ENCODE measurements at places on chromosomes 13 and 19.

- DNase-seq, result peak; percentile 92
Observed at GRCh38 chr19:14369399-14370168, 11.7 kb upstream of the ADGRE5 start.

GRCh38 chr13:53847502-53847901, 818.9 kb downstream of the OLFM4 start:
- DNase-seq, result no peak

- DNase-seq, result peak; percentile 39
Observed at GRCh38 chr19:49911381-49912145, 14.9 kb upstream of the IL4I1 start.

DNA sequence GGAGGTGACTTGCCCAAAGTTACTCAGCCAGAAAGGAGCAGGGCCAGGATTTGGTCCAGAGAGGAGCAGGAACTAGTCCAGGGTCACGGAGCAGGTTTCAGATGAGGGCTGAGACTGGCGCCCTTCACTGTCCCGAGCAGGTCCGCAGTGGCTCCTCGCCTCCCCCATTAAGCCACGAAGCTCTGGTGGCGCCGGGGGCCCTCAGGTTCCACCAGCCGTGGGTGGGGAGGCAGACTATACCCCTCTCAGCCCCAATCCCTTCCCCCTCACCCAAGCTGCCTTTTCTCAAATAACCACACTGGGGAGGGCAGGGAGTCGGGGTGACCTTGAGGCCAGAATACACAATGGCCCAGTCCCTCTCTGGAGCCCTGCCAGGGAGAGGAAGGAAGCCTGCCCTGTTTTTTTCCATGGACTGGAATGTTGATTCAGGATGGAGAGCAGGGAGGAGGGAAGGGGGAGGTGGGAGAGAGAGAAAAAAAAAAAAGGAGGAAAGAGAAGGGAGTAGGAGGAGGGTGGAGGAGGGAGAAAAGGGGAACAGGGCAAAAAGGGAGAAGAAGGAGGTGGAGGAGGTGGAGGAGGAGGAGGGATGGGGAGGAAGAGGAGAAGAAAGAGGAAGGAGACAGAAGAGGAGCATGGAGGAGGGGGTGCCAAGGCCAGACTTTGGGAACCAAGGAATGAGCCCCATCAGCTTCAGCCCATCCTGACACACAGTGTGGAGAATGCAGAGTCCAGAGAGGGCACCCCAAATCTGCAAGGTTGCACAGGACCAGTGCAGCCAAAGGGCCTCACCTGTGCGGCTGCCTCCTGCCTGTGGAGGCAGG, 19.7 kb downstream of the CEACAM16 start:
- no peak for DNase-seq

- DNase-seq, result no peak
Observed at GRCh38 chr19:1901940-1902404, 3.2 kb upstream of the ADAT3 start.

GRCh38 chr19:2519482-2519881, 43.6 kb downstream of the GADD45B start:
- DNase-seq, result no peak

DNA sequence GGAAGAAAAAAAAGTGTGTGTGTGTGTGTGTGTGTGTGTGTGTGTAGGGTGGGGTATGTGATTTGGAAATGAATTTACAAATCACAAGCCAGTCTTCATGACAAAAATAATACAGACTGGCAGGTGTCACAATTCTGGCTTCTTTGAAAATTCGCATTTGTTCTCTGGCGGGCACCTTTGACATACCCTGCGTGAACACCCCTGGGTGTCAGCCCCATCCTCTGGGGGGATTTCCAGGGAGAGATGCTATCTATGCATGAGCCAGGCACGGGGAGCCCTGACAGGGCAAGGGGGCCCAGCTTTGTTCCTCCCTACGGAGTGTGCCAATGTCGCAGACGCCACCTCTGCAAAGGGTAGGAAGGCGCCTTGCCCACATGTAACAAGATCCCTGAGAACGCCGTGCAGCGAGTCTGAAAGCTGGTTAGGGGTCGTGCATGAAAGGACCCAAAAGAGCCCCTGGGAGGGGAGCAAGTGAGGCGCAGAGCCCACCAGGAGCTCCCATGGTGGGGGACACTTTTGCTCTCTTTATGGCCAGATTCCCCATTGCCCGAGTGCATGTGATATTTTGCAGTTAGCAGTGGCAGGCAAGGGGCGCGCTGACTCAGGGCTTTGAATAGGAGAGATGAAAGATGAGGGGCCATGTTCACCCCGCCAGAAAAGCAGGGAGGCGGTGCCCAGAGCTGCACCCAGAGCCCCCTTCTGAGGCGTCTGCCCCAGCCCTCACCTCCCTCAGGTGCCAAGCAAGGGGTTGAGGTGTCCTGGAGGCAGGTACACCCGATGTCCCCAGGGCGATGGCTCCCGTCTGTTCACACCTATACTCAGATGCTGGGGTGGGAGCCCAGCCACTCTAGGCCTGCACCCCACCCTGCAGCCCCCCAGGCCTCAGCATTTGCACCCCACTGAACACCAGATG, 45.3 kb downstream of the KLF2 start:
- DNase-seq, result peak; percentile 45

GRCh38 chr13:42899266-42899665, 92.8 kb downstream of the EPSTI1 start:
- no peak for DNase-seq

DNA sequence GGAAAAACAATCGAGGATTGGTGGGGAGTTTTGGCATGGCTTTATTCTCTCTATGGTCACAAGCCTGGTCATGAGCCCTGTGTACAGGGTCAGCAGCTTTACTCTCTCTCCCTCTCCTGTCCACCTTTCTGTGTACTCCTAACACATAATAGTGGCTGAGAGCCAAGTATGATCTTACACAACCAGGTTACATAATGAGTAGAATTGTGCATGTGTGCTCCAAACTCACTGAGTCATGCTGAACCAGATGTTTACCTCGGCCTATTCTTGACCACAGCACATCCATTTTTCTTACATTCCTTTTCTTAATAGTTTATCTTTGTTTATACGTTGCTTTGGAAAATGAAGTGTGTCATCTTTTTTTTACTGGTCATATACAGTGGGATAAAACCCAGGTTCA, 53.1 kb downstream of the ZNF254 start:
- no peak for DNase-seq

DNA sequence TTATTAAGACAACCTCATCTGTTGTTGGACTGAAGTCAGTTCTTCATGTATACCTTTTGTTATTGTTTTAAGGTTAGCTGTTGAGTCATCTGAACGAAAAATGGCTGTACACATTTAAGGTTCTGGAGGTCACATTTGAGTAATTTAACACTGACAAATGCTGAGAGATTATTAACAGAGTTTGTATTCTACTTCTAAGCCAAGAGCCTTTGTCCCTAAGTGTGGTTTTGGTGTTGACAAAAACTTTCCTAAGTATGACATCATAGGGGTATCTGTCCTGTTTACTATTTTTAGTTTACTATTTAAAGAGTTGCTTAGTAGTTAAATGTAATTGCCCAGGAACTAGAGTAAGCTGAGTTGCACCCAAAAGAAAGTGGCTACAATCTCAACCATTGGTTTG, 71.9 kb downstream of the CDK8 start:
- DNase-seq, result no peak

- no peak for DNase-seq
Observed at GRCh38 chr19:13989487-13989886, 16.6 kb downstream of the RFX1 start.

- DNase-seq, result no peak
Observed at GRCh38 chr13:66992183-66992582, 238.0 kb downstream of the PCDH9 start.

- no peak for DNase-seq
Observed at GRCh38 chr19:18701250-18701608, 17.7 kb downstream of the CRTC1 start.

- peak; percentile 65 for DNase-seq
Observed at GRCh38 chr19:35347171-35347929, at the start of gene FFAR1. Gene FFAR1 (plus strand): TSS chr19:35347902. CDS start chr19:35351552, 3,650 bp downstream.

DNA sequence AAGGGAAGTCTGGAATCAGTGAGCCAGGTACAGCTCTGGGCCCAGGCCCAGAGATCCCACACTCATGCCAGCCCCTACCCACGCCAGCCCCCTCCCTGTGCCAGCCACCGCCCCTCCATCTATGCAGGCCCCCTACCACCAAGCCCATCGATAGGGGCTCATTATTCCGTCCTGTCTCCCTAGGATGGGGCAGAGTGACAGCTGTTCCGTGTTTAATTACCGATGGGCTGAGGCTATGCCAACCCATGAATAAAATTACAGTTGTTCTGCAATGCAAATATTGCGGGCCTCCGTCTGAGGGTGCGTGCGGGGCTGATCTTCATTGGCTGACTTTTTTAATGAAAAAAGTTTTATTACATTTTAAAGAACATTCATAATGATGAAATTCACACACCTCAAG, 35.6 kb upstream of the PEPD start:
- DNase-seq, result no peak

Measured in stimulated activated naive CD8-positive, alpha-beta T cell treated with anti-CD3 and anti-CD28 coated beads, Interleukin-15, Interleukin-2, amounts not matched to agents 100 U/mL and 50 U/mL, for 24 hours (primary cell).